ENCODE measurements at places on chromosomes 2 and 18.

- DNase-seq = no peak
These were observed 254.5 kb downstream of the KLHL29 start for GRCh38 chr2:23639406-23639982.

GRCh38 chr18:54551590-54551989 is 39.5 kb upstream of the DYNAP start:
- no peak for DNase-seq

GRCh38 chr2:127645395-127646291 is at the start of gene GPR17:
Gene GPR17, plus strand, starts transcription at chr2:127646153. Its CDS starts 4,583 bp downstream, at chr2:127650736.
- no peak for DNase-seq

- DNase-seq = peak; percentile 29
These were observed 11.5 kb downstream of the MFSD2B start for GRCh38 chr2:24021122-24021998.

- no peak for DNase-seq
These were observed 24.4 kb upstream of the EMILIN2 start for GRCh38 chr18:2822213-2822921.

- DNase-seq = no peak
These were observed 323.9 kb downstream of the SMAD2 start for GRCh38 chr18:47606526-47606925.

DNA sequence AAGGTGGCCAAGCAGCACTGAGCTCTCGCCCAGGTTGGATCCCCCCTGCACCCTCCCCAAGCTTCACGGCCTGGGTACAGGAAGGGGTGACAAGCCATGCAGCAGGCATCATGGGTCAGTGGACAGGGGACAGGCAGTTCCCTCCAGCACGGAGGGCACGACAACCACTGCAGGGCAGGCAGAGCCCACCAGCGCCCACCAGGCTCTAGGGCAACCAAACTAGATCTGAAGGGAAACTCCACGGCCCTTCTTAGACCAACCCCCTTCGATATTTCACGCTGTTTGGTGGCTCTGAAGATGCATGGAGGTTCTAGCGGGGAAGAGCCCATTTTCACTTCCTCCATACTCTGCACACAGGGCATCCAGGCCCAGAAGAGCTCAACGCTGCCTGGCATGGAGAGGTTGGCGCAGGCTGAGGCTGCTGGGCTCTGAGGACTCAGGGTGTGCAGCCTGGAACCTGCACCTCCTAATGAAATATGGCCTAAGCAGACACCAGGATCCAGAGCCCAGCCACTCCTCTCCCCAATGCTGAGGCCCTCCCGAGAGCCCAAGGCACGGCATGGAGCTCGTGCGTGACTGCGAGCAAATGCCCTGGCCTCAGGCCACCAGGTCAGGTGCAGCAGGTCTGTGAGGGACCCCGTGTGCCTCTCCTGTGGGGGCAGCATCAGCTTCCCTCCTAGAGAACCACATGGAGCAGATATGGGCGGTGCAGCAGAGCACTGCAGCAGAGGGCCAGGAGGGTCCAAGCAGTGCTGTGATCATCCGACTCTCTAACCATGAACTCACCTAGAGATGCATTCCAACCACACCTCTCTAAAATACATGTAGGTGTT is 8.7 kb upstream of the MTERF4 start:
- no peak for DNase-seq

- DNase-seq = peak; percentile 18
These were observed 319.9 kb upstream of the SALL3 start for GRCh38 chr18:78659748-78660147.

- DNase-seq = no peak
These were observed 425.7 kb downstream of the SETBP1 start for GRCh38 chr18:45106331-45106774.

DNA sequence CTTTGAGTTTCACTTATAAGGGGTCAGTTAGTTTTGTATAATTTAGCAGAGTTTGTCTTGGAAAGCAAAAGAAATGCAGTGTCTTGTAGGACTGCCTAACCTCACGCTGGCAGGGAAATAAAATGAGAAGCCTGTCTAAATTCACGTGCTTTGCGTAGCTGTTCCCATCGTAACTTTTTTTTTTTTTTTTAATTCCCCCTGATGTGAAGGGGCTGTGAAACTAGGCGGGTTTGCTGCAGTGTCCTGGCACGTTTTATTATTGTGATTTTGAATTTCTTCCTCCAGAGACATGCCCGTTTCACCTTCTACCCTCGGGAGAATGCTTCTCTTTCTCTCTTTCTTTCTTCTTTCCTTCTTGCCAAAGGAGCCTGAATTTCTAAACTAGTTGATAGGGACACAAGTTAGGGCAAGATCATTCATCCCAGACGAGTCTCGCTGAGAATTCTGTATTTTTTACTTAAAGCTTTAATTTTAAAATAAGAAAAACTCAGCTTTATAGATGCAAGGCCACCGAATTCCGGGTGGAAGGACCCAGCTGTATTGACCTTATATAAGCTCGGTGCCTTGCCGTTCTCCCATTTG is 2.3 kb downstream of the MEIS1 start:
- DNase-seq = no peak

GRCh38 chr18:1777843-1778242 is 793.5 kb downstream of the METTL4 start:
- DNase-seq = no peak

DNA sequence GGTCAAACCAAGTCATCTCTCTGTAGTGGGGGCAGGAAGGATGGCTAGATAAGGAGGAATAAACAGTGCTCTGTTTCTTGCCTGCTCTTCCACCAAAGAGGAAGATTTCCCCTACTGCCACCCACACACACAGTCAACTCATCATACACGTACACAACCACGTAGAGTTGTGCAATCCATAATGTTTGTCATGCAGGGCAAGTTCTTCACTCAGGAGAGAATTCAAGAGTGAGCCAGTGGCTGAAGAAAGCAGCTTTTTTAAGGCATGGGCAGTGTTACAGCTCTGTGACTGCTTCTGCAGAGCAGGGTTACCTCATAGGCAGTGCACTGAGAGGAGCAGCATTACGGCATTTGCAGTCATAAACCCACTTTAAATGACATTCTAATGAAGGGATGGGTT is 283.0 kb downstream of the RND3 start:
- no peak for DNase-seq

DNA sequence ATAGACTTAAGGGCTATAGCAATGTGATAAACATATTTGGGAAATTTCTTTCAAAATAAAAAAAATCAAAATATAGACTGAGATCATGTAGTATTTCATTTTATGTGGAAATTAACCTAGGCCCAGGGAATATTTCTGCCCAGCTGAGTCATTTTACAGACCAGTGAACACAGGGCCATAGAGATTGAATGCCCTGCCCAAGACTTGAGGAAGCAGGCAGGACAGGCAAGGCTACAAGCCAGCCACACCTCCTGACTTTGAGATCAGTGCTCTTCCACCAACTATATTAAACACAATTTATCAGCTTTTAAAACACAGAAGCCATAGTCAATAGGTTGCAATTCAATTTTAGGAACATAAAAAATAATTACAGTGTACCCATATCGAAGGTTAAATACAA is 12.9 kb downstream of the CCDC148 start:
- DNase-seq = no peak
